ENCODE measurements at places on chromosomes 16 and 17.
A peak's percentile ranks its signal among the peaks of the same experiment; 100 is the strongest.

- DNase-seq = peak; percentile 64
These were observed 32.4 kb downstream of the FOXK2 start for GRCh38 chr17:82551779-82552457.

- no peak for DNase-seq
These were observed 26.4 kb downstream of the CPD start for GRCh38 chr17:30405161-30405560.

- DNase-seq = no peak
These were observed 6.9 kb upstream of the BPTF start for GRCh38 chr17:67818110-67819002.

DNA sequence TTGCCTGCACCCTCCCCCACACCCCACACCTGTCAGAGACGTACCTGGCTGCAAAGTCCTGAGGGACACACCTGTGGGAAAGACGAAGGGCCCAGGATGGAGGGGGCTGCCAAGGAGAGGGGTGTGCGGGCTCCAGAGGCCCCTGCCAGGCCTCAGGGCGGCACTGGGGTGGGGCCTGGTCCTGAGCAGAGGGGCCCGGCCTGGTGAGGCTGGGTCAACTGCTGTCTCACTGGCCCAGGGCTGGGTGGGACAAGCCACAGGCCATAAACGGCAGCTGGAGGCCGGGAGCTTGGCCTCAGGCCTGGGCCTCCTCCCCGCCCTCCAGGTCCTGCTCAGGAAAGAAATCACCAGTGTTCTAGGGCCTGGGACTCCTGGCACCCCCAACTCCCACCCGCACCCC is 510 bp downstream of the TPSG1 start:
- no peak for DNase-seq

All from left hindlimb (tissue), 1 donor.